ENCODE measurements at places on chromosomes 12 and 14. TPM values are rescaled to one million over a fixed set of nuclear protein-coding genes. Genes with fewer than 3 reads are reported as not detected.

DNA sequence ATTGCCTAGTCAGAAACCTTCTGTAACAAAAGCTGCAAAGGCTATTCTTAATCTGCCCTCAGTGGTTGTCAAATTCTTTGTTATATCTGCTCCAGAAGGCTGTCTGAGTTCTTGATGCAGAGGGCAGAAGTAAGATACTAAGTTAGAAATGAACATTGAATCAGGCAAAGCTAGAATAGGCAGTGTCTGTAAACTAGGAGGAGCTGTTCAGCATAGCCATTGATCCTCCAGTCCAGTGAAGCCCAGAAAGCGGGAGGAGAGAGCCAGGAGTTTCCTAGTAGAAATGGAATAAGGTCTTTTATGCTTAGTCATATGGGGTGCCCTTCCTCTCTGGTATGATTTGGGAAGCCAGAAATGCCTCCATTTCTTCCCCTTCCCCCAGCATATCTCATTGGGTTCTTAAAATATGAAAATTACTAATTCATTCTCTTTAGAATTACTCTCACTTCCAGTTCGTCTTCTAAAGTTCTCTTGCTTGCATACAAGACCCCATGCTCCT is 76.2 kb downstream of the APAF1 start:
- DNase-seq = no peak

DNA sequence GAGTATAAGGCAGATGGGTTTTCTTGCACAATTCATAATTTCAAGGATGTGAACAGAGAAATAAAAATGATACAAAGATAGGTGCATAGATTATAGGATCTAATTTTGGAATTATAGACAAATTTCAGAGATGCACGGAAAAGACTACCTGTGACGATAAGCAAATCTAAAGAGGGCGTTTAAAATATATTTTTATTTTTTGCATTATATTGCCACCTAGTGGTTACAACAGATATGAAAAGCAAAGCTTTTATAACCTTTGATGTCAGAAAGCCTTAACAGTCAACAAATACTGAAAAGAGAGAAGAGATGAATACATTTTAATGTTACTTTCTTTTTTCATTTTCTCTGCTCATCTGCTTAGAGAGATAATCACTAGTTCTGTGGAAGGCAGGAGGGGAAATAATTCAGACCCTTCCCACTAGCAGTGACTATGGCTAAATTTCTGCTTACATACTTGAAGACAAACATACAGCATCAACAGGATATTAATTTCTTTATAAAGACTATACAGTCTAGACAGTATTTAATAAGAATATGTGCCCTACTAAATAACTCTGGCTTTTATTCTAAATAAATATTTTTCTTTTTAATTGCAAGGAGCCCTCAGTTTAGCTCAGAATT is 46.3 kb downstream of the NTS start:
- DNase-seq = no peak

- DNase-seq = no peak
Measured at GRCh38 chr12:25266497-25266896, 15.8 kb upstream of the KRAS start.

DNA sequence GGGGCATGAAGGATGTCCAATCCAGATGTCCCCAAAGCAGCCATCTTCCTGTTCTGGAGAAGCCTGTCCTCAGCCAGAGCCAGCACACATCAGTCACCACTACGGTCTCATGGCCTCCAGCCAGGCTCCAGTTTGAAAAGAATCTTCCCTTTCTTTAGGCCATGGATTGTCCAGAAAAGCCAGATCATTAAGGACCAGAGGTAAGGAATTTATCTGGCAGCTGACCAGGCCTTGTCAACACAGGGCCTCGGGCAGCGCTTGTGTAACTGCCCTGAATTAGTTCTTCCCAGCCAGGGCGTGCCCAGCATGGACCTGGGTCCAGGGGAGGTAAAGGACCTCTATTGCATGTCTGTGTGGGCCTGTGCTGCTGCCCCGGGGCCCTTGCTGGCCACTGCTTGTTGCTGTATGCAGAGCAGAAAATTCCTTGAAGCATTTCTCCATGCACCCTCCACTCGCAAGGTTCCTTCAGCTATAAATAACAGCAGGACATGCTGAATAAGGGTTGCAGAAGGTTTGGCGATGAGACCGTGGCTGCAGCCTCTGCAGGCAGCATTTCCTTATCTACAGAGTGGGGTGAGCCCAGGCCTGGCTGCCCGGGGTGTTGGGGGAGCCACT is 21.7 kb upstream of the VPS37B start:
- DNase-seq = no peak

DNA sequence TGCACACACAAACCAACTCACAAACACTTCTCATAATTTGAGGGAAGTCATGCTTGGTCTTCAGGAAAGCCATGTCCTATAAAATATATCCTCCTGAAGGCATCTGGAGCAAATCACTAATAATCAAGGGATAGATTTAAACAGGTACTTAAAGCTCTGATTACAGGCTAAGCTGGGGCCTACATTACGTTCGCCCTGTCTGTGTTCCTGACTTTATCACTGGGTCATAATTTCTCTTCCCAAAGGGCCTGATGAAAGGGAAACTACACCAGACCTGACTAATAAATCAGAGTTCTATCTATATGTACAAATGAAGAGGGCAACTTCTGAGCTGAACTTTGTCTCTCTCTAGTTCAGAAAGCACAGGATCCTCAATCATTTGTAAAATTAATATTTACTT is 43.9 kb upstream of the RASSF8 start:
- DNase-seq = no peak

The PLBD2 gene
- 16.0 TPM for total RNA-seq

The CRIP2 gene
- total RNA-seq = 44.2 TPM

The CRIP1 gene
- total RNA-seq = 8.2 TPM
